ENCODE measurements at places on chromosomes 12 and 14.

DNA sequence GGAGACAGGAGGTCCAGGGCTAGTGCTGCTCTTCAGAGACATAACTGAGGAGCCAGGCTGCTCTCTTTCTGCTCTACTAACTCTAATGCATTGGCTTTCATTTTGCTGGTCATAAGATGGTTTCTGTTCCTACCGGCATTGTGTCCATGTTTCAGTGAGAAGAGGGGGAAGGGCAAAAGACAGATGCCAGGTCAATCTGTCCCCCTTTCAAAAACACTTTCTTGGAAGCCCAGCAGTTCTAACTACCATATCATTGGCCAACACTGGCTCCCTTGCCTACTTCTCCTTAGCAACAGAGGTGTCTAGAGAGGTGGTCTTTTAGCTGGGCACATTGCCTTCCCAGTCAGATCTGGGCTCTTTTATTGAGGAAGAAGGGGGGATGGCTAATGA, 63.9 kb downstream of the TGFB3 start:
- DNase-seq, result peak; percentile 96

GRCh38 chr14:65228436-65228835, 126.1 kb upstream of the MAX start:
- no peak for DNase-seq

GRCh38 chr12:112191840-112192321, 66.5 kb downstream of the TRAFD1 start:
- DNase-seq, result no peak

DNA sequence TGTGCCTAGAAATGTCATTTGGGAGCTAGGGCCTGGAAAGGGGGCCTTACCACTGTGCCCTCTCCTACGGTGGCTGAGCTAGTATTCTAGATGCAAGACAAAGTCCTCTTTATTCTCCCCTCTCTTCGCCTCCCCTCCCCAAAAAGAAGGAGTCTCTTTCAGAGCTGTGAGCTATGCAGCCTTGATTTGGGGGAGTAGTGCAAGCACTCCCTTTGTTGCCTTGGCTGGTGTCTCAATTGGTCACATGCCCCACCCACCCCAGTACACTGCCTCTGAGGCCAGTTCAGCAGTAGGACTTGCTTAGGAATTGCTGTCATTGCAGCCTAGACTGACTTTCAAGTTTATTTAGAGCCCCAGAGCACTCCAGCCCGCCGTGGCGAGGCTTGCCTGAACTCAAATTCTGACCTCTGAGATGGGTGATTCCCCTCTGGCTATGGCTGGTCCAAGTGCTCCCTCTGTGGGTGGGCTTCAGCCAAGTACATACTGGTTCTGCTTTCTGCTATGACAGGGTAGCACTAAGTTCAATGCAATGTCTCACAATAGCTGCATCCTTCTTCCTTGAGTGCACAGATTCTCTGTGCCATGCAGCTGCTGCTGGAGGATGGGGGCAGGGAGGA, 37.0 kb upstream of the FBXO33 start:
- DNase-seq, result no peak

DNA sequence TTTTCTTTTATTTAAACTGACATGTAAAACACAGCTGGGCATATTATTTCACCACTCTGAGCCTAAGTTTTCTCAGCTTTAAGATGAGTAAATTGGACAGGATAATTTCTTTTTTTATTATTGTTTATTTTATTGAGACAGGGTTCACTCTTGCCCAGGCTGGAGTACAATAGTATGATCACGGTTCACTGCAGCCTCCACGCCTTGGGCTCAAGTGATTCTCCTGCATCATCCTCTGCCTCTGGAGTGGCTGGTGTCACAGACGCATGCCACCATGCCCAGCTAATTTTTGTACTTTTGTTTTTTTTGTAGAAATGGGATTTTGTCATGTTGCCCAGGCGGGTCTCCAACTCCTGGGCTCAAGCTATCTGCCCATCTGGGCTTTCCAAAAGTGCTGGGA, 12.7 kb downstream of the BMAL2 start:
- DNase-seq, result no peak

- no peak for DNase-seq
These were observed 3.7 kb downstream of the TAS2R42 start for GRCh38 chr12:11183011-11183410.

DNA sequence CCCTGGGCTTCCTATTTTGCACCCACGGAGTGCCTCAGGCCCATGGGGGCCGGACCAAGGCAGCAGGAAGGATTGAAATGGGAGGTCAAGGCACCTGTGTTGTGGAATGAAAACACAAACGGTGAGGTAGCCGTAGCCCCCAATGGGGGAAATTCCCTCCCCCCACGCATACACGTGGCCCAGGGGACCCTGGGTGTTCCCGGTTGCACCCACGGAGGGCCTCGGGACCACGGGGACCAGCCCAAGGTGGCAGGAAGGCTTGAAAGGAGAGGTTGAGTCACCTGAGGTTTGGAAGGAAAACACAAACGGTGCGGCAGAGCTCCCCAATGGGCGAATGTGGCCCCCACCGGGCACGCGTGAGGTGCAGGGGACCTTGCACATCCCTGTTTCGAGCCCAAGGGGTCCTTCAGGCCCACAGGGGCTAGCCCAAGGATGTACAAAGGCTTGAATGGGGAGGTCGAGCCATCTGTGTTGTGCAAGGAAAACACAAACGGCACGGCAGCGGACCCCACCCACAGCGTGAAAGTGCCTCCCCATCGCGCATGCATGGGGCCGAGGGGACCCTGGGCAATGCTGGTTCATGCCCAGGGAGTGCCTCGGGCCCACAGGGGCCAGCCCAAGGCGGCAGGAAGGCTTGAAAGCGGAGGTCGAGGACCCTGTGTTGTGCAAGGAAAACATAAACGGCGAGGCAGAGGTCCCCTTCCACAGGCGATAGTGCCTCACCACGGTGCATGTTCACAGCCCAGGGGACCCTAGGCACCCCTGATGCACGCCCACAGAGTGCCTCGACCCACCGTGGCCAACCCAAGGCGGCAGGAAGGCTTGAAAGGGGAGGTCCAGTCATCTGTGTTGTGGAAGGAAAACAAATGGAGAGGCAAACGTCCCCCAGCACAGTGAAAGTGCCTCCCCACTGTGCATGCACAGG, 376.7 kb downstream of the ALG10 start:
- DNase-seq, result no peak

GRCh38 chr14:24051789-24052655, at the start of gene CARMIL3:
TSS of gene CARMIL3 (plus strand) at chr14:24052009. CDS start at chr14:24052154, 145 bp downstream.
- no peak for DNase-seq

GRCh38 chr12:47977046-47977771, 13.8 kb downstream of the TMEM106C start:
- DNase-seq, result no peak
